ENCODE measurements at places on chromosomes 5 and 9.

DNA sequence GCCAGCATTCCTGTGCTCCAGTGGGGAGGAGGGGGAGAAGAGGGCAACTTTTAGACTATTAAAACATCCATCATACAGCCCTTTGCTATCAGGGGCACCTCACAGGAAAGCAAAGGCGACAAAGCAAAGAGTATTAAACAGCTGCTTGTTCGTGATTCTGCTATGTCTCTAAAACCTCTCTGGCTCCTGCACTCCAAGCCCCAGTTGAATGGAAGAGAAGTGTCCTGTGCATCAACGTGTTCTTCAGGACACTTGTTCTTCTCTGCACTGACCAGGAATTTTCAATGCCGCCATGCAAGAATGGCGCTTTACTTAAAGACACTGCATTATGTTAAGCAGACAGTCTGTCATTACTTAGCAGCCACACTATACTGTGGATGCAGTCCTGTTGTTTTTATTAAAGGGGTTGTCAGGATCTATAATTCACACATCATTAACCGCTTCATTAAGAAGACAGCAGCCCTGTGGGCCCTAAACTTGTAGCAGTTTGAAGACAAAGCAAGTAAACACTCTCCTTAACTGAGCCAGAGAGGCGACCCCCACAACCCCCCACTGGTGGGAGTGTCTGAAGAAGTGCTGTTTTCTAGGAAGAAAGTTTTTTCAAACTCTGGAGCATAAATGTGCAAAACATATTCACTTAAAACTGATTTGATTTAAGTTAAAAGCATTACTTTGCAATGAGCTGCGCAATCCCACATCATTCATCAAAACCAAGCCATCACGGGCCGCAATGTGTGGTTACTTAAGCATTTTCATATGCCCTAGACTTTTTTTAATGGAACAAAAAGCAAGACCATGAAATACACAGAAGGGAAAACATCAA is 164.5 kb downstream of the ZNF608 start:
- DNase-seq: no peak

DNA sequence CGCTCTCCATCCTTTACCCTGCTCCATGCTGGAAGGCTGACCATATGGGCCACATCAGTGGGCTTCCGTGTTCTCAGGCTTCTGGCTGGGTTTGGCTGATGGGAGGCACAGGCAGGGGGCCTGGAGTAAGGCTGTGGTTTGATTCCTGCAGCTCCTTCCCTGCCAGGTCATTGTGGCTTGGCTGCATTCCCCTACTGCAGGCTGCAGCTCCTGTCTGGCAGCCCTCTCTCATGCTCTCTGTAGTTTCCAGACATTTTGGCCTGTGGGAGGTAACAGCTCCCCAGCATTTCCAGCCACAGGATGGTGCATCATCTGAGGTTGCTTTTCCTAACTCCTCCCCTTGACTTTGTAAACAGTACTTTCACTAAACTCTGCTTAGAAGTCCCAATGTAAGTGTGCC is 102.0 kb upstream of the PTPN3 start:
- DNase-seq: no peak

DNA sequence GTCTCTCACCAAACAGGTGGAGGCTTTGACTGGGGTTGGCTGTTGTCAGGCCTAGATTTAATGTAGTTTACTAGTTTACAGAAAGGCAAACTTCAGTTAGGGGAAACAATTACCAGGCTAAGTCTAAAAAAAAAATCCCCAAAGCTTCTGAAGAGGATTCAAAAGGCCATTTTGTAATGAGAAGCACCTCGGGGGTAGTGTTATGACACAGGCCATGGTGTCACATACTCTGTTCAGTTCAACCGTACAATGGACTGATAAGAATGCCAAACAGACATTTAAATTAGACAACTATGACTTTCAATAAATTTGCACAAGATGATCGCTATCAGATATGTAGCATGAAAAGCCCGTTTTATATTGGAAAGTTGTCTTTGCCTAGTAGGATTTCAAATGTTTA is 120.1 kb upstream of the PCA3 start:
- DNase-seq: no peak

- no peak for DNase-seq
Observed at GRCh38 chr5:140628711-140629110, 4.3 kb downstream of the CD14 start.

DNA sequence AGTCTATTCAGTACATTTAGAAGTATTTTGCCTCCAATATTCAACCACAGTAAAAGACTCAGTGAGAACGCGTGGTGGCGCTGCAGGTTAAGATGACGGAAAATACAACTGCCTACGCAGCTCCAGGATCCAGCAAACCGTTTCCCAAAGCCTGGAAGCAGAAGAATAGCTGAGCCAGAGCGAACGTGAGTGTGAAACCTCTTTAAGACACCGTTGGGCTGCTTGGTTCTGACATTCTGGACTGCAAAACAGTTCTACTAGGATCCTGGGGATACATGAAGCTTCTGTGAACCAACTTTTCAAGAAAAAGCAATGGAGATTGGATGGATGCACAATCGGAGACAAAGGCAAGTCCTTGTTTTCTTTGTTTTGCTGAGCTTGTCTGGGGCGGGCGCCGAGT is at the start of gene PCDHB16:
TSS of gene PCDHB16 (plus strand) at position 140 of the 400 bp plus-strand sequence. CDS start at position 313, 173 bp downstream.
- no peak for DNase-seq

All from stimulated activated CD8-positive, alpha-beta memory T cell treated with anti-CD3 and anti-CD28 coated beads, Interleukin-4, amount 100 ng/mL, for 1 hour (primary cell).